ENCODE measurements at places on chromosomes 16 and 17.

GRCh38 chr16:4510747-4511426 is 27.7 kb downstream of the CDIP1 start:
- DNase-seq: no peak

DNA sequence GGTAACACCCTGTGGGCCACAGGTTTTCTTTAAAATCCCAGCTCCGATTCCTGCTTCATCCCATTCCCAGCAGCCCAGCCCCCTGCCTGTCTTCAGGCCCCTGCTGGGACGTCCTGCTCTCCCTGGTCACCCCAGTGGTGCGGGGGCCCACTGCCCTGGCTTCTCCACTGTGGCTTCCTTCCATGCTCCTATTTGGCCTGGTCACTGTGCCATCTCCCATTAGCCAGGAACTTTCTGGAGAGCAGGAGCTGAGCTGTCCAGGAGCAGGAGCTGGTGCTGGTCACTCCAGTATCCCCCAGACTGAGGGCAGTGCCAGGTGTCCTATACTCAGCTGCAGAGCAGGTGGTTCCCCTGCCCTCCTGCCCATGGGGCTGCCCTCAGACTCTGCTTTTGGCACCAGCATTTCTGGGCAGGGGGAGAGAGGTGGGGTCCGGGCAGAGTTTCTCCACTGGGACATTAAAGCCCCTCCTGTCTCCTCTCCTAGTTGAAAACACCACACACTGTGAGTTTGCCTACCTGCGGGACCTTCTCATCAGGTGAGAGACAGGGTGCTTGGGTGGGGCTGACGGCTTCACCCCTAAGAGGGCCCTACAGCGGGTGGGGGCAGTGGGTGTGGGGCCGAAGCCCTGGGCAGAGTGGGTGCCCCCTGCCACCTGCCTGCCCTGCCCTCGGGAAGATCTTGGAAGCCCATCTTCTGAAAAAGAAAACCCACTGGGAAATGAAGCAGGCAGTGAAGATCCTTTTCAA is 356.2 kb downstream of the SEC14L1 start:
- DNase-seq: no peak

DNA sequence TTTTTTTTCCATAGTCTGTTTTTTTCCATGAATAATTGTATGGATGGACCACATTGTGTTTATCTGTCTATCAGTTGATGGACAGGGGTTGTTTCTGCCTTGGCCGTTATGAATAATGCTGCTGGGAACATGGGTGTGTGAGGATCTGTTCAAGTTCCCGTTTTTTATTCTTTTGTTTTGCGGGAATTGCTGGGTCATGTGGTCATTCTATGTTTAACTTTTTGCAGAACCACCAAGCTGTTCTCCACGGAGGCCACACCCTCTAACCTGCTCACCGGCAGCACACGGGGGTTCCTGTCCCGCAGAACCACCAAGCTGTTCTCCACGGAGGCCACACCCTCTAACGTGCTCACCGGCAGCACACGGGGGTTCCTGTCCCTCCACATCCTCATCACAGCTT is 5.9 kb upstream of the MSLN start:
- DNase-seq: no peak

GRCh38 chr17:78137392-78138203 is 7.0 kb downstream of the TMC8 start:
- DNase-seq: no peak

GRCh38 chr16:21647562-21648164 is 4.7 kb downstream of the IGSF6 start:
- DNase-seq: no peak

GRCh38 chr17:62876673-62877405 is 68.7 kb upstream of the MARCHF10 start:
- no peak for DNase-seq

DNA sequence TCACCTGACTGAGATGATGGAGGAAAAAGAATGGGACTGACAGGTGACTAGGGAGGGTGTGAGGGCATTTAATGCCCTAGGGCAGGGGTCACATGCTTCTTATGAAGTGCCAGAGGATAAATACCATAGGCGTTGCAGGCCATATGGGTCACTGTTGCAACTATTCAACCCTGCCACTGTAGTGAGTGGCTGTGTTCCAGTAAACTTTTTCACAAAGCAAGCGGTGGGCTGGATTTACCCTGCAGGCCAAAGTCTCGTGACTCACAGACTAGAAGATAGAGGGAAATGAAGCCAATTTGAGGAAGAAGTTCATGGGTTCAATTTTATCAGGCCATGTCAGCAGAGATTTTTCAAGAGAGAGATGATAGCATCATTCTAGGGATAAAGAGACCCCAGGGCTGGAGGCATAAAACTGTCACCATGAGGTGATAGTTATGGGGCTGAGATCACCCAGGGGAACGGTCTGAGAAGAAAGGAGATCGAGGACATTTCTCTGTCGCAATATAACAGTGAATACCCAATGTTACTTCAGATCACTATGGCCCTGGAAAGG is 8.6 kb downstream of the ARHGAP17 start:
- no peak for DNase-seq

GRCh38 chr16:50836121-50836621 is 94.3 kb downstream of the CYLD start:
- DNase-seq: no peak

GRCh38 chr17:79159471-79159870 is 84.8 kb downstream of the ENGASE start:
- DNase-seq: no peak

GRCh38 chr16:12532871-12533610 is 270.6 kb downstream of the CPPED1 start:
- no peak for DNase-seq

GRCh38 chr16:81866820-81867440 is 87.8 kb downstream of the PLCG2 start:
- peak; percentile 45 for DNase-seq

GRCh38 chr17:16086957-16087356 is 87.3 kb downstream of the TTC19 start:
- no peak for DNase-seq

DNA sequence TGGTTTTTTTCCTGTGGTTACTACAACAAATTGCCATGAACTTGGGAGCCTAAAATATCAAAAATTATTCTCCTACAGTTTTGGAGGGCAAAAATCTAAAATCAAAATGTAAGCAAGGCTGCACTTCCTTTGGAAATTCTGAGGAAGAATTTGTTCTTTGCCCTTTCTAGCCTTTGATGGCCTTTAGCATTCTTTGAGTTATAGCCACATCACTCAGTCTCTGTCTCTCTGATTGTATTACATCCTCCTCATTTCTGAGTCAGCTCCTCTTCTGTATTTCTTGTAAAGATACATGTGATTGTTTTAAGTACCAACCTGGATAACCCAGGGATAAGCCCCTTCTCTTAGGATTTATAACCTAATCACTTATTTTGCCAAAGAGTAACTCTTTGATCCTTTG is 282.0 kb downstream of the BCAS3 start:
- DNase-seq: no peak

GRCh38 chr17:78774453-78774852 is 7.6 kb downstream of the CYTH1 start:
- no peak for DNase-seq

GRCh38 chr17:2440930-2441329 is 40.1 kb upstream of the MNT start:
- DNase-seq: no peak

DNA sequence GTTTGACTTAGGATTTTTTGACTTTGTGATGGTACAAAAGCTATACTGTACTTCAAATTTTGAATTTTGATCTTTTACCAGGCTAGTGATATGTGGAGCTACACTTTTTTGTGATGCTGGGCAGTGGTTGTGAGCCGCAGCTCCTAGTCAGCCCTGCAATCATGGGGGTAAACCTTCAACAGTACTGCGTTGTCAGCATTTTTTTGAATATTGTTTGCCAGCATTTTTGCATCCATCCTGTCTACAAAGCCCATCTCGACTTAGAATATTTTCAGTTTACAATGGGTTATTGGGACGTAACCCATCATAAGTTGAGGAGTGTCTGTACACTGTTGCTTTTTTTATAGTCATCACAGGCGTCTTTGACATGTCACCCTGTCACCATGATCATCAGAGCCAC is 142.0 kb downstream of the SPECC1 start:
- DNase-seq: no peak

- no peak for DNase-seq
These were observed 115.2 kb downstream of the PITPNC1 start for GRCh38 chr17:67492251-67492740.

DNA sequence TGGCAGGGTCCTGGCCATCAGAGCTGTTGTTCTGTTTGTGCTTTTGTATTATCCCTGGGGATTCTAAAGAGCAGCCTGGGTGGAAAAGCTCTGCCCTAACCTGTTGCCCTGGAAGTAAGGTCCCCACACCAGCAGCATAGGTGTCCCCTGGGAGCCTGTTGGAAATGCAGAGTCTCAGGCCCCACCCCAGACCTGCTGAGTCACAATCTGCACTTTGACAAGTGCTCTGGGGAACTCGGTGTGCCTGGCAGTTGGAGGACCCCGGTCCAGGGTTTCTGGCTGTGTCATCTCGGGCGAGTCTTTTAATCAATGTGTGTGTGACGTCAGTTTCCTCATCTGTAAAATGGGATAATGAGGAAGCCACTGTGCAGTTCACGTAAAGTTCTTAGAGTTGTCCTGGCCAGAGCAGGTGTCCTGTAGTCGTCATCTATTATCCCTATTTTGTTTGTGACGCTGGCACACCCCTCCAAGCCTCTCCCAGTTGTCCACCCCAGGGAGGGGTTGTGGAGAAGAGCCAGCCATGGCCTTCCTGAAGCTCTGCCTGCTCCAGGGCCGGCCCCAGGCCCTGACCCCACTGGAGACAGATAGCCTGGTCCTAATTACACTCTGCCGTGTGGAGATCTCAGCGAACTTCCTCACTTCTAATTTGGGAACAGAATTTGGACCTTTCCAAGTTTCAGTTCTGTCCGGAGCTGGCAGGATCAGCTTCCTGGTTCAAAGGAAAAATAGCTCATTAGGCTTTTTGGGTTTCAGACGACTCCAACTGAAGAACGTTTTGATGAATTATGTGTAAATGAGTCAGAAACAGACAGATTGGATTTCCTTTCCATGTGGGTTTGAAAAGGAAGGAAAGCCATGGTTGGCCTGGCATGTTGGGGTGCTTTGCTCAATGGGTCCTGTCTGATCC is 295.7 kb upstream of the FOXF1 start:
- no peak for DNase-seq

GRCh38 chr17:57781386-57782061 is 36.4 kb upstream of the CCDC182 start:
- no peak for DNase-seq

DNA sequence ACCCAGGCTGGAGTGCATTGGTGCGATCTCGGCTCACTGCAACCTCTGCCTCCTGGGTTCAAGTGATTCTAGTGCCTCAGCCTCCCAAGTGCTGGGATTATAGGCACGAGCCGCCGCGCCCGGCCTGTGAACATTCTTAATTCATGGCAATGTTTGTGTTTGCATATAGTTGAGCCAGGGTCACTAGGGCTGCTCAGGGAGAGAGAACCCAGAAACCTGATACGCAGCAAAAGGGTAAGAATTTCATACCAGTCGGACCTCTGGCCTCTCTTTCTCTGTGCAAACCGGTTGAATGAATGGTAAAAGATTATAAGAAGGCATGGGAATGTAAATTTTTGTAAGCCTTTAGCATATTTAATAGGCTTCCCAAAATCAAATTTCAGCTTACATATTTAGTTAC is 6.9 kb upstream of the TMEM98 start:
- DNase-seq: no peak

GRCh38 chr16:17432901-17433576 is 37.7 kb downstream of the XYLT1 start:
- DNase-seq: no peak

GRCh38 chr16:48173889-48174288 is 18.1 kb upstream of the ABCC12 start:
- no peak for DNase-seq

- DNase-seq: no peak
These were observed 14.3 kb downstream of the PRCD start for GRCh38 chr17:76554131-76554530.

DNA sequence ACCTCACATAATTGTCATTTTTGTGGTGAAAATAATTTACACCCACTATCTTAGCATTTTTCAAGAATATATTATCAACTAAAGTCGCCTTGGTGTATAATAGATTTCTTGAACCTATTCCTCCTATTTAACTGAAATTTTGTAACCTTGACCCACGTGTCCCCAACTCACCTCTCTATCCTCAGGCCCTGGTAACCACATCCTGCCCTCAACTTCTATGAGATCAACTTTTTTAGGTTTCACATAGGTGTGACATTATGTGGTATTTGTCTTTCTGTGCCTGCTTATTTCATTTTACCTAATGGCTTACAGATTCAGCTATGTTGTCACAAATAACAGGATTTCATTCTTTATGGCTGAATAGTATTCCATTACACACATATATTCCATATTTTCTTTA is 73.0 kb upstream of the CNTNAP4 start:
- DNase-seq: no peak

GRCh38 chr16:81549547-81550431 is 105.2 kb downstream of the CMIP start:
- no peak for DNase-seq

DNA sequence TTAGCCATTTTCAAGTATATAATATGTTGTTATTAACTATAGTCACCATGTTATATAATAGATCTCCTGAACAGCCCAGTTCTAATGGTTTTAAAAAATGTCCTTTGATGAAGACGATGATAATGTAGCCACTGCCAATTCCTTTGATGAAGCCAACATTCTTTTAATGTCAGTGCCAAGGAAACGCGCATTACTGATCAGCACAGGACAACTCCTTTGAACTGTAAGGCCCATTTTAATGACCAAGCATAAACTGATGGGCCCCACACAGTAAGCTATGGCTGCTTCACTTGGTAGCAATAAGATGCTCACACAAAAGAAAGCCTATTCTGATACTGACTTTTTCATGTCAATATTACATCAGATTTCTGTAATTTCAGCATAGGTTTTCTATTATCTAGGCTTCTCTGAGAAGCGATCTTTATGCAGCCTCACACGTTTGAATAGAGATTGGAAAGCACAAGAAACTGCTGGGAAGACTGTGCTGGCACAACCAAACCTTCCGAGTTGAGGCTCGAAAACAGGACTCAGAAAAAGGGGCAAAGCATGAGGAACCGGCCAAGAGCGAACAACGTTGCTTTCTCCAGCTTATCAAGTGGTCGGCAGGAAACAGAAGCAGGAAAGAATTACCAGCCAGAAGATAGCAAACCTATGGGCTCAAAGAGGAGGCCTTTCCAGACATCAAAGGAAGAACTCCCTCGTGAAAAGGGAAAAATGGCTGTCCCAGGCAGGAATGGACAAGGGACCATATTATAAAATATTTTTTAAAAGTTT is 19.4 kb downstream of the ERN1 start:
- no peak for DNase-seq

DNA sequence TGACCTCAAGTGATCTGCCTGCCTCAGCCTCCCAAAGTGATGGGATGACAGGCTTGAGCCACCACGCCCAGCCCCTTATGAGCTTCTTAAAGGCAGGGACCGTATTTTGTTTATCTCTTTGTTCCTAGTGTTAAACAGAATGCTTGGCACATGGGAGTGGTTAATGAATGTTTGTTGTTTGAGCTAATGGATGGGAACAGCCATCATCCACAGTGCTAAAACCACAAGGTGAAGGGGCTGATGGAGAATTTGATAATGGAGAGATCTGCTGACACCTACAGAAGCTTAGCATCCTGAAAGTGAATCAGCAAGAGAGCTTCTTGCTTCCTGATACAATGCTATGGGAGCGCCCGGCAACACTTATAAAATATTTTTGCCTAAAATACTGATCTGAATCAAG is 8.6 kb upstream of the CDH1 start:
- no peak for DNase-seq

- no peak for DNase-seq
These were observed 3.5 kb downstream of the FMNL1 start for GRCh38 chr17:45225051-45225700.
